ENCODE measurements at places on chromosomes 16 and 17.

- DNase-seq, result no peak
Observed at GRCh38 chr16:1909561-1910231, 8.5 kb downstream of the HS3ST6 start.

DNA sequence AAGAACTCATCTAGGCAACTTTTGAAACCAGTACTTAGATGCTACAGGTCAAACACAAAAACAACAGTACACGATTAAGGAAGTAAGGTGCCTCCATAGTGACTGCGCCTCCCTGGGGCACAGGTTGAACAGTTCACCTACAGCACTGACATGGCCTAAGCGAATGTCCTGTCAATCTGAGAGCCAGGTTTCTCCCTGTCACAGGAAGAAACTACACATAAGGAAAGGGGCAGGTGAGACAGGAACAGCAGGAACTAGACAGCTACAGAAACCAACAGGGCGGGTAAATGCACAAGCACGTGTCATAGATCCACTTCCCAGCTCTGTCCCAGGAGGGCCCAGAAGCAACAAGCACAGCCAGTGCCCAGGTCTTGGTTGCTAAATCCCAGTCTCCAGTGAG, 8.0 kb upstream of the ARHGDIA start:
- no peak for DNase-seq

- peak; percentile 89 for DNase-seq
Observed at GRCh38 chr17:68707031-68707430, 105.9 kb upstream of the FAM20A start.

DNA sequence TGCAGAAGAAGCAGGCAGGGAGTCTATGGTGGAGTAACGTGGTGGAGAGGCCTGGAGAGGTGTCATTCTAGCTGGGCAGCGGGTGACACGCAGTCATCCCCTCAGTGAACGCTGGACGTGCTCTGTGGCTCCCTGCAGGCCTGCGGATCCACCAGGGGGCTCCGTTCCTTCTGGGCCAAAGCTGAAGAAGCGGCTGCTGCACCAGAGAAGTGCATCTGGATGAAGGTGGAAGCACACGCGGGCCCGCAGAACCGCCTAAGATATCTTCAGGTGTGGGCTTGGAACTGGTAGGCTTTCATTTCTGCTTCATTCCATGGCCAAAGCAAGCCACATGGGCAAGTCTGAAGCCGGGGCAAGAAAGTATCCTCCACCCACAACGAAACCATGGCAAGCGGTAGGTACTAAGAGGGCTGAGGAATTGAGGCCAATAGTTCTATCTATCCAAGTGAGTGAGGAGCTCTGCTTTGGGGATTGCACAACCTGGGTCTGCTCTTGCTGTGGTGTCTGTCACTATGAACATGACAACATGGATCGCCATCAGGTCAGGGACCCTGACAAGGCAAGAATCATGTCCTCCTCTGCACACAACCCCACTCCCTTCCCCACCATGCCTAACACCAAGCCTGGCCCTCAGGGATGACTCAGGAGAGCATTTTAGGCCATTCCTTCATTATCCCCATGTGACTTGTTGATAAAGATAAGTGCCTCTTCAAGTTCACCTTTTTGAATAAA, 78.9 kb upstream of the FBXO47 start:
- no peak for DNase-seq

DNA sequence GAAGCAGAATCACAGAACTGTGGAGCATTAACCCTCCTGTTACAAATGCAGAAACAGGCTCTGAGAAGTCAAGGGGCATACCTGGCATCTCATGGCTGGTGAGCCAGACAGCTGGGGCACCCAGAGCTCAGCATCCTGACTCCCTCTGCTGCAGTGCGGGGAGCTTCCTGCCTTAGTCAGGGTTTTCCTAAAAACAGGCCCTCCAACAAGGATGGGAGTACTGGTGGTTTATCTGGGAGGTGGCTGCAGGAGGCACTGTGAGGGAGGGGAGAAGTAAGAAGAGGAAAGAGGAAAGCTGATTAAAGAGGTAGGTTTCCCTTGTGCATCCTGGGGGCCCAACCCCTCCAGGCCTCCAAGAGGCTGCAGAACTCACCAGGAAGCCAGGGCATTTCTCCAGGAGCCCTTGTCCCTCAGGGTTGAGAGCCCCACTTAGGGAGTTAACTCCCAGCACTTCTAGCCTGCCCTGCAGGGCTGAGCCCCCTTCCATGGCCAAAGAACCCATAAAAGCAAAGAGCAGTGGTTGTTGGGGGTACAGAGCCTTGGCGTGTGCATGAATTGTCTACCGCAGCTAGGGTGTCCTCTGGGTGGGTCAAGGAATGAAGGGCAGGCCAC, 261.5 kb upstream of the RPL38 start:
- DNase-seq, result no peak

- no peak for DNase-seq
Observed at GRCh38 chr16:5971924-5972323, 874.3 kb upstream of the EEF2KMT start.

Measured in foreskin fibroblast (primary cell).